ENCODE measurements at places on chromosomes 7 and 10.

DNA sequence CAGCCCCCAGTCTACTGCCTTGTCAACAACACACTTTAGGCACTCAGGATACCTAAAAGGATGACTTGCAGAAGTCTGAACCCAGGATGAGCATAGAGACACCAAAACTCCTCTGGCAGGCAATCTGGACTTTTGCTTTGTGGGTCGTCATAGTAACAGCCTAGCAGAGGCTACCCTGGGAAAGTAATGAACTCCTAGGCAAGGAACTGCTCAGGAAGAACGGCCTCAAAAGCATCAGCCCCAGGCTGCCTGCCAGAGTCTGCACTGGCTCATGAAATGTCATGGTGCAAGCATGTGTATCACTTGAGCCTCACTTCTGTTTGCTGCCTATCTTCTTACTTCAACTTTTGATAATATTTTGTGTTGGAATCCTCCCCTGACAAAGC lies 715.1 kb downstream of the GRID1 start:
- DNase-seq, result no peak

- DNase-seq, result peak; percentile 83
These were observed 174.2 kb downstream of the PTN start for GRCh38 chr7:137169282-137169698.

- DNase-seq, result no peak
These were observed 13.3 kb downstream of the ZCCHC24 start for GRCh38 chr10:79431891-79432831.

DNA sequence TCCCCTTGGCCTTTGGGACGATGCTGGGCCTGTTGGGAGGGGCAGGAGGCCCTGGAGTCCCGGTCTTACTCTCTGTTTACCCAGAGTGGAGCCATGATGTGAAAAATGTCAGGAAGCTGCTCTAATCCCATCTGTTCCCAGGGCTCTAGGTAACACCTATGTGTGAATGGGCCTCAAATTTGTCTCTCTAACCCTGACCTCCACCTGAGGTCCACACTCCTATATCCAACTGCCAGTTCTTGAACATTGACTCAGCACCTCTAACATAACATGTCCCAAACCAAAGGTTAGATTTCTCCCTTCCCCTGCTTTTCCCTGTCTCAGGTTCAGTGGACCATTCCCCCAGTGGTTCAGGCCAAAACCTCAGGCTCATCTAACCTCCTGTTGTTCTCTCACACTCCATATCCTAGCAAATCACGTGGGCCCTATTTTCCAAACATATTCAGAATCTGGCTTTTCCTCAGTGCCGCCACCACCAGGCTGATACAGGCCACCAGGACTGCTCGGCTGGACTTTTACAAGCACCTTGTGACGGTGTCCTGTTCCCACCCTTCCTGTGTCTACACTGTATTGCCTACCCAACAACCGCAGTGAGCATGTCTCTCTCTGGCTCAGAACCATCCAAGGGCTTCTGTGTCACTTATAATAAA lies 130.6 kb downstream of the ATXN7L1 start:
- DNase-seq, result no peak

DNA sequence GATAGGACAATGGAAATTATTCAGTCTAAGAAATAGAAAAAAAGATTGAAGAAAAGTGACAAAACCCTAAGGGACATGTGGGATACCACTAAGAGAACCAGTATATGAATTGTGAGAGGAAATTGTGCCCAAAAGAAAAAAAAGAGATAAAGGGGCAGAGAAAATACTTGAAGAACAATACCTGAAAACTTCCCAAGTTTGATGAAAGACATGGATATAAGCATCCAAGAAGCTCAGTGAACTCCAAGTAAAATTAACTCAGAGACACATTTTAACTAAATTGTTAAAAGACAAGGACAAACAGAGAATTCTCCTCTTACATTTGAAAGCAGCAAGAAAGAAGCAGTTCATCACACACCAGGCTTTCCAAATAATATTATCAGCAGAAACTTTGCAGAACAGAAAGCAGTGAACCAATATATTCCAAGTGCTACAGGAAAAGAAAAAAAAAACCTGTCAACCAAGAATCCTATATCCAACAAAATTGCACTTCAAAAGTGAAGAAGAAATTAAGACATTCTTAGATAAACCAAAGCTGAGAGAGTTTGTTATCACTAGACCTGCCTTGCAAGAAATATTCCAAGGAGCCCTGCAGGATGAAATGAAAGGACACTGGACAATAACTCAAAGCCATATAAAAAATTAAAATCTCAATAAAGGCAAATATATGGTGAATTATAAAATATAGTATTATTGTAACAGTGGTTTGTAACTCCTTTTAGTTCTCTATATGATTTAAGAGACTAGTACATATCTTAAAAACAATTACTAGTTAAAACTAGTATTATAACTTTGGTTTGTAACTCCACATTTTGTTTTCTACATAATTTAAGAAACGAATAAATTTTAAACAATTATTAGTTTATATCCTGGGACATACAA lies 470.0 kb downstream of the PTPRN2 start:
- DNase-seq, result no peak
